Stromal cell of bone marrow (primary cell): ENCODE measurements at places on chromosomes 3 and 15.

DNA sequence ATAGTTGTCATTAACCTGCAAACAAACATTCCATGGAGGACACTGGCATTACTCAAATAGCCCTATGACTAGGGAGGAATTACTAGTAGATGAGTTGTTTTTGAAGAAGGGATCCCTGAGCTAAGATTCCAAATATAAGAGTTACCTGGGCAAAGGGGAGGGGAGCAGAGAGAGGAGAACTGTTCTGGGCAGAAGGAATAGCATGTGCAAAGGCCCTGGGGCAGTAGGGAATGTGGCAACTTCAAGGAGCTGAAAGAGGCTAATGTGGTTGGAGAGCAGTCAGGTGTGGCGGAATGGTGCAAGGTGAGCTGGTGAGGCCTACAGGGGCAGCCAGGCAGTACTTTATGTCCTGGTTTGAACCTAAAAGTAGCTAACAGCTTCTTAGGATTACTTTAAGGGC, 5.8 kb upstream of the IL17RD start:
- no peak for DNase-seq

GRCh38 chr15:70269311-70269911, 171.7 kb upstream of the TLE3 start:
- DNase-seq, result no peak

GRCh38 chr3:187950671-187951070, 203.3 kb upstream of the LPP start:
- DNase-seq, result no peak

DNA sequence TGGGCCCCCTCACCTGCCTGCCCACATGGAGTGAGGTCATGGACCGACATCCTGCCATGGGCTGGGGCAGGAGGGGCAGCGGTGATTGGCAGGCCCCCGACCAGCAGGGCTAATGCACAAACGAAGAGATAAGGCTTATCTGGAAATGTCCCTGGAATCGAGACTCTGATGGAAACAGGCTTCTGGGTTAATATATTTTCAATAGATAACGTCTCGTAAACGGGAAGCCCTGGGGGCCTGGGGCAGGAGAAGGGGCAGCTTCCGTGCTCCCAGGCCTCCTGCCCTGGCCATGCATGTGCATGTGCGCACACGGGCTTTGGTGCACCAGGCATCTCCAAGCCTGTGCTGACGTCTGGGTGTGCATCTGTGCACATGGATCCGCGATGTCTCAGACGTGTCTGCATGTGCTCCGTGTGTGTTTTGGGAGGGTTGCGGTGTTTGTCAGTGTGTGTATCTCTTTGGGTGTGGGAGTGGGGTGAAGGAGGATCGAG, 55.1 kb downstream of the DNAJB8 start:
- DNase-seq, result no peak
